ENCODE measurements at places on chromosomes 5 and 9.

GRCh38 chr9:120916991-120917880, 9.4 kb downstream of the TRAF1 start:
- DNase-seq, result no peak

DNA sequence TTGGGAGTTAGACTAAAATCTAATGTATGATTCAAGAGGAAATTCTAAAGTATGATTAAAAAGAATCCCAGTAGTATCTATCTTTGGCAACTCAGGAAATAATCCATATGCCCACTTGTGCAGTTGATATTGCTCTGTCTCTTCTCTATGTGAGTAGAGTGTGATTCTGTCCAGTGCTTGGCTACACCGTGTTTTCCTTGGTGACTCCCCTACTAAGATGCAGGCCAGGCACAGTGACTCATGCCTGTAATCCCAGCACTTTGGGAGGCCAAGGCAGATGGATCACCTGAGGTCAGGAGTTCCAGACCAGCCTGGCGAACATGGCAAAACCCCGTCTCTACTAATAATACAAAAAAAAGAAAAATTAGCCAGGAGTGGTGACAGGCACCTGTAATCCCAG, 495.4 kb downstream of the MAT2B start:
- no peak for DNase-seq

GRCh38 chr5:7398596-7399280, 2.8 kb downstream of the ADCY2 start:
- no peak for DNase-seq

DNA sequence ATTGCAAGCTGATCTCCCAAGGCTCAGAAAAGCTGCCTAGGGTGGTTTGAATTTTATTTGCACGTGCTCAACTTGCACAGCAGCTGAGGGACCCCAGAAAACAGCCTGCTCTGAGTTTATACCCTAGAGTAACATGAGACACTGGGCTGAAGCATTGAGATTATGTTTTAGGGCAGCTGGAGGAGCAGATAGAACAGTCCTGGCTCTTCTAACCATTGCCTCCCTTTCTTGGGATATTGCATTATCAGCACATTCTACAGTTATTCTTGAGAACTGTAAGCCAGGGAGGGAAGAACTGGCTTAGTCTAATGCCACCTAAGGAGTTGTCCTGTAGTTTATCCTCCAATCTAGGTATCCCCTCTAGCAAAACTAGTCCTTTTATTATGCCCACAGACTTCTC, 10.3 kb downstream of the SMC2 start:
- no peak for DNase-seq

DNA sequence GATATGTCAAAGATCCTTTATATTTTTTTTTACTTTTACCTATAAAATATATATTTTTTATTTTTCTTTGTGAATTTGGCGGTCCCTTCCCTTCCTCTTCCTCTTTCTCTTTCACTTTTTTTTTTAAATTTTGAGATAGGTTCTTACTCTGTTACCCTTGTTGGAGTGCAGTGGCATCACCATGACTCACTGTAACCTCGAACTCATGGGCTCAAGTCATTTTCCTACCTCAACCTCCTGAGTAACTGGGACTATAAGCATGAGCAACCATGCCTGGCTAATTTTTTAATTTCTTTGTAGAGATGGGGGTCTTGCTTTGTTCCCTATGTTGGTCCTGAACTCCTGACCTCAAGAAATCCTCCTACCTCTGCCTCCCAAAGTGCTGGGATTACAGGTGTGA, 258.0 kb upstream of the CLINT1 start:
- no peak for DNase-seq

GRCh38 chr9:98552331-98552730, 156.4 kb downstream of the GABBR2 start:
- DNase-seq, result no peak

GRCh38 chr5:68711293-68712200, 382.3 kb upstream of the SLC30A5 start:
- DNase-seq, result no peak

Measured in NCI-H748 treated with DMSO at 0.1 percent for 48 hours (cell line).